Prostate gland (tissue), 2 donors: ENCODE measurements at places on chromosomes 1 and 21. TPM values are rescaled to one million over a fixed set of nuclear protein-coding genes. Genes with fewer than 3 reads are reported as not detected.

- no peaks in the 10 kb centered on the region for H3K4me1 ChIP-seq
- no peak for DNase-seq
- H3K27ac ChIP-seq, result no peak overlapping the region
- H3K36me3 ChIP-seq, result no peaks in the 10 kb centered on the region
- no peak overlapping the region for H3K4me3 ChIP-seq
- peaks cover 2% of the 10 kb centered on the region for H3K27me3 ChIP-seq
These were observed 23.8 kb downstream of the AJAP1 start for GRCh38 chr1:4678066-4678717.

GRCh38 chr1:40870135-40870728 is 8.1 kb upstream of the CITED4 start:
- H3K36me3 ChIP-seq, result no peaks in the 10 kb centered on the region
- no peaks in the 10 kb centered on the region for H3K27me3 ChIP-seq
- DNase-seq, result no peak
- peaks cover 9% of the 10 kb centered on the region for H3K4me1 ChIP-seq
- H3K27ac ChIP-seq, result no peak overlapping the region

LEFTY2 gene
- not detected for total RNA-seq

B3GALT2 gene
- 5.2 TPM for total RNA-seq

LCE3D gene
- total RNA-seq, result not detected

DNA sequence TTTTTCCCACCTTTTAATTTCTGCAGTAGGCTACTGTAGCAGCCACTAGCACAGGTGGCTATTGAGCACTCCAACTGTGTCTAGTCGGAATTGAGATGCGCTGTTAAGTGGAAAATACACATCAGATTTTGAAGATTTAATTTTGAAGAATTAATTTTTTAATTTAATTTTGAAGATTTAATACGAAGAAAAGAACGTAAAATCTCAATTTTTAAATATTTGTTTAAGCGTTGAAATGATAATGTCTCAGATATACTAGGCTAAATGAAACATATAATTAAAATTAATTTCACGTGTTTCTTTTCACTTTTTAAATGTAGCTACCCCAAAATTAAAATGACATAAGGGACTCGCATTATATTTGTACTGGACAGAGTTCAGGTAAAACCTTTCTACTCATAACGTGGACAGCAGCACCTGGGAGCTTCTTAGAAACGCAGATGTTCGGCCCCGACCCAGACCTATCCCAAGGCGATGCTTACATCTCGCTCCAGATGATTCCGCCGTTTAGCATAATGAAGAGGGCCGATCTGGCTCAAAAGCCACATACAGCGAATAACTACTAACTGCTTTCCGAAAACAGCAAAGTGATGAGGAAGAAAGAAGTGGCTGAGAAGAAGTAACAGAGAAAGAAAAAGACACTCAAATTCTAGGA is 717 bp downstream of the CRYZL1 start:
- peak; percentile 13 for DNase-seq
- H3K4me1 ChIP-seq, result no peaks in the 10 kb centered on the region
- peak overlapping the region; percentile 83 for H3K4me3 ChIP-seq
- H3K27me3 ChIP-seq, result no peaks in the 10 kb centered on the region

MFAP2 gene
- 31.0 TPM for total RNA-seq

DNA sequence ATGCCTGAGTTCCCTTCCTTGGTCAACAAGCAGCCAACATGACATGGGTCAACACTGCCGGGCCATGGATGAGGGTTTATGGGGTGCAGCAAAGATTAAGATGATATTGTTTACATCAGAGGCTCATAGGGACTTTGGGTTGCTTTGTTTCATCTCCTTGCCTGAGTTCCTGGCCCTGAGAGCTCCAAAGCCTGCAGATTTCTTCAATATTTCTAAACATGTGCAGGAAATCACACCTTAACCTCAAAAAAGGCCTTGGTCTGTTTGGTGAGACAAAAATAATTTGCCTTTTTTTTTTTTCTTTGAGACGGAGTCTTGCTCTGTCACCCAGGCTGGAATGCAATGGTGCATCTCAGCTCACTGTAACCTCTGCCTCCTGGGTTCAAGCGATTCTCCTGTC is 876 bp downstream of the SLAMF8 start:
- no peak overlapping the region for H3K4me3 ChIP-seq
- no peak for DNase-seq
- H3K36me3 ChIP-seq, result no peaks in the 10 kb centered on the region
- H3K27ac ChIP-seq, result no peak overlapping the region
- H3K27me3 ChIP-seq, result no peaks in the 10 kb centered on the region
- H3K4me1 ChIP-seq, result no peaks in the 10 kb centered on the region

- no peaks in the 10 kb centered on the region for H3K36me3 ChIP-seq
- no peak overlapping the region for H3K4me3 ChIP-seq
- H3K4me1 ChIP-seq, result no peaks in the 10 kb centered on the region
- DNase-seq, result no peak
- H3K27ac ChIP-seq, result no peak overlapping the region
These were observed 120.5 kb upstream of the NGF start for GRCh38 chr1:115458426-115459114.

GRCh38 chr1:188735567-188735966 is 1742.1 kb downstream of the BRINP3 start:
- no peak for DNase-seq
- no peaks in the 10 kb centered on the region for H3K4me1 ChIP-seq
- no peaks in the 10 kb centered on the region for H3K27me3 ChIP-seq
- H3K27ac ChIP-seq, result no peak overlapping the region
- no peaks in the 10 kb centered on the region for H3K36me3 ChIP-seq

GRCh38 chr1:61297887-61298286 is 215.5 kb downstream of the NFIA start:
- no peak for DNase-seq
- H3K27ac ChIP-seq, result no peak overlapping the region
- H3K4me1 ChIP-seq, result no peaks in the 10 kb centered on the region
- H3K27me3 ChIP-seq, result no peaks in the 10 kb centered on the region
- H3K4me3 ChIP-seq, result no peak overlapping the region

GRCh38 chr1:112316254-112316913 is 79.6 kb upstream of the CTTNBP2NL start:
- H3K4me3 ChIP-seq, result no peak overlapping the region
- no peaks in the 10 kb centered on the region for H3K27me3 ChIP-seq
- no peak overlapping the region for H3K27ac ChIP-seq
- DNase-seq, result no peak

KCNE2 gene
- total RNA-seq, result not detected

DNA sequence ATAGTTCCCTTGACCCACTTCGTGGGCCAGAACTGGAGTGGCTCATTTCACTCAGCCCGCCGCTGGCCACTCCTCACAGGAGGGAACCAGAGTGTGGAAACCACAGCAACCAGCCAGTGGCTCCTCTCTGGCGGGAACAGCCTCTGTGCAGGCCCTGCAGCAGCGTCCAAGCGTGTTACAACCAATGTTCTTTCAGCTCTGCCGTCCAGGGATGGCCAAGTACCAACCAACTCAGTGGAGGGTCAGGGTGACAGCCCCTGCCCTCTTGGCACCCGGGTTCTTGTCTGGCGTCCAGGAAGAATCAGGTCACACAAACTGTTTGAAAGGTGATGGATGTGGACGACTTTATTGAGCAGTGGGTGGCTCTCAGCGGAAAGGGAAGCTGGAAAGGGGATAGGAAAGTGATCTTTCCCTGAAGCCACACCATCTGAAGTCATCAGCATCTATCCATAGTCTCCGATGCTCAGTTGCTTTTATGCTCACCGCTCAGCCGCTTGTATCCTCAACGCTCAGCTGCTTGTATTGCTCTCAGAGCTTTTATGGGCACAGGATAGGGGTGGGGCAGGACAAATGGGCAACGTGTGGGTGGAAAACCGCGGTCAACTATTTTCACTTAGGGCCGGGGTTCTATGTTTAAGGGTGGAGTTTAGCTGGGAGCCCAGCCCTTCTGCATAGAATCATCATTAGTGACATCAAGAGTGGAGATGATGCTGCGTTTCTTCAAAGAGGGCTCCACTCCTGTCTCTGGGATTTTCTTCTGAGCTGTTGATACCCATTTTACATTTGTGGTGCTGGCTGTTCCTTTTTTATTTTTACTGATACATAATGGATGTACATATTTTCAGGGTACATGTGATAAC is 250.2 kb downstream of the RRAGC start:
- H3K36me3 ChIP-seq, result no peaks in the 10 kb centered on the region
- H3K27me3 ChIP-seq, result no peaks in the 10 kb centered on the region
- no peak overlapping the region for H3K4me3 ChIP-seq
- H3K27ac ChIP-seq, result no peak overlapping the region
- H3K4me1 ChIP-seq, result no peaks in the 10 kb centered on the region
- no peak for DNase-seq

DNA sequence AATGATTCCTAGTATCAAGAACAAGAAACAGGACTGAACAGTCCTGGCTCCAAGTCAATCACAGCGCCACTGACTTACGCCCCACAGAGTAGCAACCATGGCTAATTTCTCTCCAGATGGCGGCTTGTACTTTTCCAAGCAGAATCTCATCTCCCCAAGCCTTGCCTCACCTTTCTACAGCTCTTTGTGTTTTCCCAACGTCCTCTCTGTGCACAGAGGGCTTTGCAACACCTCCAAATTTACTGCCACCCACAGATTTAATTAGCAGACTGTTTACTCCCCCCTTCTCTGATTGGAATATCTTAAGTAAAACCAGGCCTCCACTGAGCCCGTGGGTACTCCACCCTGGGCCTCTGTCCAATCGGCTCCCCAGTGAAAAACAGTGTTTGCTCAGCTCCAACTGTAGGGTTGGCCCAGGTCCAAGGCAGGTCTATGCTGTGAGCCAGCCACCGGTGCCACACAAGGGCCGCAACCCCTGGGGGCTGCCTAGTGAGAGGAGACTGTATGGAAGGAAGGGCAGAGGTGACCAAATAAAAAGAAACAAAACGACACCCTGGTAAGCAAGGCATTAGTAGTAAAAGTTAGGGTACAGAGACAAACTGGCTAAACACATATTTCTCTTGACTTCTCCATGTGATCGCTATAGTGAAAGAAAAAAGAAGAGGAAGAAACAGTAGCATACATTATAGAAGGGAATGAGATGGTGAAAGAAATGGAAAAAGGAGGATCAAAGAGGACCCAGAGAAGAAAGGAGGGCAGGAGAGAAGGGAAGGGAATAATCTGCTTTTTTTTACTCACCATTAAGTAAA is 128.4 kb upstream of the SOD1 start:
- H3K27ac ChIP-seq, result no peak overlapping the region
- H3K36me3 ChIP-seq, result no peaks in the 10 kb centered on the region
- peaks cover 4% of the 10 kb centered on the region for H3K4me1 ChIP-seq
- no peaks in the 10 kb centered on the region for H3K27me3 ChIP-seq

DNA sequence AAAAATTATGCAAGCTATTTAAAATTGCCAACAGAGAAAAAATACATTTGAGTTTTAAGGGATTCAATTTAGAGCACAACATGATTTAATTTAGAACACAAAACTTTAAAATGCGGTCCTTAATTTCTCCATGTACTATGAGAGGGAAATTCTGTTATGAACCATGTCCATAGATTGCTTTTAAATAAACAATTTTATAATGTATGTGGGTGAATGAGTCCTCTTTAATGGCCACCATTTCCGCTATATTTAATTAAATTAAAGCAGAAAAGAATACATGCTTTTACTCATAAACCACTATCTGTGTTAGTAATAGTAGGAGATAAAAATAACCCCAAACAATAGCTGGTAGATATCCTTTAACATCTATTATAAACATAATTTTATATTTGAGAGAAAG is 914.6 kb downstream of the LTN1 start:
- DNase-seq, result no peak
- H3K27ac ChIP-seq, result no peak overlapping the region
- no peak overlapping the region for H3K4me3 ChIP-seq
- no peaks in the 10 kb centered on the region for H3K4me1 ChIP-seq

DNA sequence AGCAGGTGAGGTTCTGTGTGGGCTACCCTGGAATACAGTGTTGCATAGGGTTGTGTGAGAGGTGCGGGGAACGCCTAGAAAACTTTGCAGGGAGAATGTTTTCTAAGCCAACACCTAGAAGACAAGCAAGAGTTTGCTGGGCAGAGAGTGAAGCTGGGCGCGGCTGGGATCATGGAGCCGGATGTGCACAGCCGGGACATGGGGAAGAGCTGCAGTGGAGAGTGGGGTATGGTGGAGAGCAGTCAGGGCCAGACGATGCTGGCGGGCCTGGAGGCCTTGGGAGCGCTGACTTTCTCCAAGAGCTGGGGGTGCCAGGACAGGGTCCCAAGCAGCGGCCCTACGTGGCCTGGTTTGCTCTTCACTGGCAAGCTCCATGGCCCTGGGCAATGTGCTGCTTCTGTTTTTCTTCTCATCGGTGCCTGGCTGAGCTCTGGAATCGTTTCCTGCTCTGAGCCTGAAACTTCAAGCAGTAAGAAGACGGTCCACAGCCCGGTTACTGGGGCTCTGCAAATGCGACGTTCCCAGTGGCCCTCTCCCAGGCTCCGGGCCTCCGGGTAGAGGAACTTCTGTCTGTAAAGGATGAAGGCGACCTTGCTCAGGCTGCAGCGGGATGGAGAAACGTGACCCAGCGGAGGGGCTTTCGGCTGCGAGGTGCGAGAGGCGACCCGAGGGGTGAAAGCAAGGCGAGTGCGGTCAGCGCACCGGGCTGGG is 51.9 kb upstream of the CD34 start:
- peaks cover 13% of the 10 kb centered on the region for H3K4me1 ChIP-seq
- H3K4me3 ChIP-seq, result peak overlapping the region; percentile 41
- peak; percentile 34 for DNase-seq

LMX1A gene
- not detected for total RNA-seq

DNA sequence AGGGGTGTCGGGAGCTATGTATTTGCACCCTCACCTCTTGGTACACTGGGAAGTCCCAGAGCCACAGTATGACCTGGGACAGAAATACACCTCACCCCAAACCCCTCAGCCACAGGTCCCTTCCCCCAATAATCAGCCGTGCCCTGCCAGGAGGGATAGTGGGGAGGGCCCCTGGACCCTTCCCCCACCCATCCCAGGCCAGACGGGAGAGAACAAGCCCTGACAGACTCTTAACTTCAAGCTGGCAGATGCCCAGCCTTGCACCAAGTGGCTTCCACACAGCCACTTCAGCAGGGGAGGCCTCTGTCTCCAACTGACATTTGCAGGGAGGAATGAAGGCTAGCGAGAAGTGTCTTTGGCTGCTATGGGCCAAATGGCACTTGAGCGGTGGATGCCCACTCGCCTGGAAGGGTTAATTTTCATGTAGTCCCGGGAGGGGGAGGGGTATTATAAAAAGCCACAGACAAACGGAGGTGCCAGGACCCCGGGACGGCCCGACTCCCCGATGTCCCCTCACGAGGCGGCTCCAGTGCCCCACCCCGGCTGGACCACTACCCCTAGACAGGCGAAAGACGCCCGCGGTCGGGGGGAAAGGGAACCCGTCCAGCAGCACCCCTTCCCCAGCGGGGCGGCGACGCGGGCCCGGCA is 495 bp downstream of the SYNC start:
- H3K27ac ChIP-seq, result peak overlapping the region; percentile 78
- H3K36me3 ChIP-seq, result no peaks in the 10 kb centered on the region
- no peak for DNase-seq
- H3K4me3 ChIP-seq, result peak overlapping the region; percentile 49

GPX7 gene
- 22.7 TPM for total RNA-seq

GRCh38 chr1:171596705-171597104 is 25.3 kb upstream of the MYOCOS start:
- H3K27ac ChIP-seq, result no peak overlapping the region
- no peaks in the 10 kb centered on the region for H3K36me3 ChIP-seq
- DNase-seq, result no peak
- H3K4me3 ChIP-seq, result no peak overlapping the region
- H3K4me1 ChIP-seq, result no peaks in the 10 kb centered on the region

CD2 gene
- total RNA-seq, result 1.3 TPM

GSTM1 gene
- not detected for total RNA-seq

GRCh38 chr1:37171691-37172090 is 137.4 kb upstream of the GRIK3 start:
- H3K4me3 ChIP-seq, result no peak overlapping the region
- no peaks in the 10 kb centered on the region for H3K4me1 ChIP-seq
- H3K36me3 ChIP-seq, result no peaks in the 10 kb centered on the region
